ENCODE measurements at places on chromosomes 7 and 10.
A peak's percentile ranks its signal among the peaks of the same experiment; 100 is the strongest.

DNA sequence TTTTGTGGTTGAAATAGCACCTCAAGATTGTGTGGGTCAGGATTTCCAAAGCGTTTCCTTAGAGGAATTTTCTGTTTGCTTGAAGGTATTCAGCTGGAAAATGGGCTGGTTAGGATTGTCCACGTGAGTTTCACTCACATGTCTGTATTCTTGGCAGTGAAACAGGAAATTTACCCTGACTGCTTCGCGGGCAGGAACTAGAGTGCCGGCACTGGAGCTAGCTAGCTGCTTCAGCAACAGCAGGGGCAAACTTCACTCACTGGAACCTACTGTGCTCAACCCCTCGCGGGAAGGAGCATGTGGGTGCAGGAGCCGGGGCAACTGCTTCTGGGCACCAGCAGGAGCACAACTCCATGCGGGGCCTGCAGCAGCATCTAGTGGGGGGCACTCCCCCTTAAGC lies 38.0 kb upstream of the RTKN2 start:
- DNase-seq = no peak
- H3K4me3 ChIP-seq = no peak overlapping the region
- H3K27ac ChIP-seq = no peak overlapping the region
- no peaks in the 10 kb centered on the region for H3K36me3 ChIP-seq
- H3K27me3 ChIP-seq = peaks cover 4% of the 10 kb centered on the region
- H3K4me1 ChIP-seq = peaks cover 9% of the 10 kb centered on the region

GRCh38 chr10:128848810-128849209 lies 618.2 kb upstream of the MGMT start:
- H3K27ac ChIP-seq = no peak overlapping the region
- DNase-seq = no peak
- H3K36me3 ChIP-seq = no peaks in the 10 kb centered on the region
- H3K4me1 ChIP-seq = peaks cover 4% of the 10 kb centered on the region

DNA sequence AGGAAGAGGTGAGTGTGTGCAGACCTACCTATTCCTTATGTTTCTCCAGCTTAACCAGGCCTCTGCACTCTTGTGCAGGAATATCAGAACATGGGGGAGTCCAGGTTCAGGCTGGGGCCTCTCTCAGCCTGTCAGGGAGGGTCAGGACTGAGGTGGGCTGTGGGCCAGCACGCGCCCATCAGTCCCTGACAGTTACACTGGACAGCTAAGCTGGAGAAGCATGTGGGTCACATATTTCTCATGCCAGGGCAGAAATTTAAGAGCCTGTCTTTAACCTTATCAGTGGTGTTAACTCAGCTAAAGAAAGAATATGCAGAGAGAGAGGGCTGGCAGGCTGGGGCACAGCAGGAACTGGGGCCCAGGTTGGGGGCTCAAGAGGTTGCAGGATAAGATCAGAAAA lies 8.7 kb upstream of the POLD2 start:
- H3K36me3 ChIP-seq = no peaks in the 10 kb centered on the region
- DNase-seq = no peak
- no peaks in the 10 kb centered on the region for H3K27me3 ChIP-seq
- H3K4me3 ChIP-seq = no peak overlapping the region
- H3K4me1 ChIP-seq = peaks cover 17% of the 10 kb centered on the region

DNA sequence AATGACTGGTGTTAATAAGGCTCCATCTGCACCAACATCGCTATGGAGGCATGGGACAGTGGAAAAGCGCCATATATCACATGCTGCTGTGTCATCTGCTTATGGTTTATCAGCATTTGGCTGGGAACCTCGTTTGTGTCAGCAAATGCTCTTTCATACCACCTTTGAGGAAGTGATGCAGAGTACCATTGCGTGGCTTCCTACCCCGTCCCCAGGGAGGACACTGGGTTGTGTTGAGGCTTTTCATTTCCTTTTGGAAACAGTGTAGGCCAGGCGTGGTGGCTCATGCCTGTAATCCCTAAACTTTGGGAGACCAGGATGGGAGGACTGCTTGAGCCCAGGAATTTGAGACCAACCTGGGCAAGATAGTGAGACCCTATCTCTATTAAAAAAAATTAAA lies 6.8 kb downstream of the TACR2 start:
- H3K27ac ChIP-seq = no peak overlapping the region
- no peaks in the 10 kb centered on the region for H3K27me3 ChIP-seq
- DNase-seq = no peak
- peaks cover 24% of the 10 kb centered on the region for H3K4me1 ChIP-seq

DNA sequence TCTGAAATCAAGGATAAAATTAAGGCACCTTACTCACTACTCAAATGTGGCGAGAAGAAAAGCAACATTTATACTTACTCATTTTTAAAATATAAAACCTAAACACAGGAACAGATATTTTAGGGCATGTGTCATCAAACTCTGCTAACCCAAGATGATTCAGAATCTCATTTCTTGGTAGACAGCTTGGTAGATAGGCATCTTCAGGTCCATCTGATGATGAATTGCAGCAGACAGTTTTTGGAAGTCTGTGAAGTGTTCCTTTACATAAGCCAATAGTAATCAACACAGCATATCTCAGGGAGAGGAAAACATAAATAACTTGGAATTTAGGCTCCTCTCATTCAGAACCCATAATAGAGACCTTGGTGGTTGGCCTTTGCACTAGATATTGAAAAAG lies 3.4 kb downstream of the HIPK2 start:
- peaks cover 50% of the 10 kb centered on the region for H3K4me1 ChIP-seq
- no peaks in the 10 kb centered on the region for H3K36me3 ChIP-seq
- no peak overlapping the region for H3K27ac ChIP-seq

DNA sequence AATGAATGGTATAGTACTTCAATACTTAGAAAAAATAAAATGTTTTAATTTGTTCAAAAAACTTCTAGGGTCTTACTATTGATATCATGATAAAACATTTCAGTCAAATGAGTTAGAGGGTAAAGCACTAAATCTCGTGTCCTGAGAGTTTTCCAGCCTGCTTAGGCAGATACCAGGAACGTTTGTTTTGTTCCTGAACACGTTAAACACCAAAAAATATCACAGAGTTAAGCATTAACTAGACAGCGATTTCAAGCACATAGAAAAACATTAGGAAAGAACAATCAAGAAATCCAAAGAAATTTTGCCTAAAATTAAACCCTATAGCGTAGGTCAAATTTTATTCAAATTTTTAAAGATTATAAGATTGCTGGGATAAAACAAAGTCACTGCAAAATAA lies 204.6 kb upstream of the AGR3 start:
- no peak overlapping the region for H3K4me3 ChIP-seq
- no peaks in the 10 kb centered on the region for H3K4me1 ChIP-seq

GRCh38 chr7:15853832-15854470 lies 167.5 kb upstream of the MEOX2 start:
- DNase-seq = no peak
- no peaks in the 10 kb centered on the region for H3K27me3 ChIP-seq
- no peaks in the 10 kb centered on the region for H3K4me1 ChIP-seq

DNA sequence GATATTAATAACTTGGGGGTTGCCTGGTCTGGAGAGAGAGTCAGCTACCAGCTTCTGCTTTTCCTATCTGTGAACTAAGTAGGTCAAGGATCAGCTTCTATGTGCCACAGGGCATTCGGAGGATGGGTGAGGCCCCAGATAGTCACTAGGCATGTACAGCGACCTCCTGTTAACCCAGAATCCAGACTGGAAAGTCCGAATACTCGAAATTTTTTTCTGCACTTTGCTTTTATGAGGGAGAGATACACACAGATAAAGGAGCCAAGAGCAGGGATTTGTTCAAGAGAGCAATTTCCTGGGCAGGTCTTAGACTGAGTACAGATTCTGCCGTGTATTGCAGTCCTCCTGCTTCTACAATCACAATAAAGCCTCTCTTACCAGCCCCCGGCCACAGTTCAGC lies 54.2 kb downstream of the EMX2 start:
- H3K4me3 ChIP-seq = no peak overlapping the region
- H3K27me3 ChIP-seq = peaks cover 3% of the 10 kb centered on the region
- H3K4me1 ChIP-seq = peaks cover 9% of the 10 kb centered on the region
- no peak for DNase-seq

DNA sequence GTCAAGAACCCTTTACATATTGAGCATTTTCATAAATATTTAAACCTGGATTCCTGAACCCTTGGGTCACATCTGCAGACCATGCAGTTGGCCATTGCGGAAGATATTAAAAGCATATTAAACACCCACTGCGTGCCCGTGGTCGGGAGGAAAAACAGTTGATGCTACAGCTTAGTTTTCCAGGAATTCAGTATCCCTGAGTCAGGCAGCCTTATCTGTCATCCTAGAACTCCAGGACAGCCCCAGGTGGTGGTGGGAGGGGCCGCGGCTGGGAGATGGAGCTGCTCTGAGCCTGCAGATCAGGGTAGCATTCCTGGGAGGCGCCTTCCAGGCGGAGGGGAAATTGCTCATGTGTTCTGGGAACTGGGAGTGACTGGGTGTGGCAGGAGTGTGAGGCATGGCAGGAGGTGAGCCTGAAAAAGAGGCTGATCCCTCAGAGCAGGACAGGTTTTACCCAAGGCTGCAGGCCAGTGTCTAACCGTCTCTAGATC lies 222.9 kb upstream of the SH2B2 start:
- H3K27me3 ChIP-seq = no peaks in the 10 kb centered on the region
- peak overlapping the region; percentile 76 for H3K27ac ChIP-seq
- no peak for DNase-seq
- no peak overlapping the region for H3K4me3 ChIP-seq
- peaks cover 19% of the 10 kb centered on the region for H3K4me1 ChIP-seq

DNA sequence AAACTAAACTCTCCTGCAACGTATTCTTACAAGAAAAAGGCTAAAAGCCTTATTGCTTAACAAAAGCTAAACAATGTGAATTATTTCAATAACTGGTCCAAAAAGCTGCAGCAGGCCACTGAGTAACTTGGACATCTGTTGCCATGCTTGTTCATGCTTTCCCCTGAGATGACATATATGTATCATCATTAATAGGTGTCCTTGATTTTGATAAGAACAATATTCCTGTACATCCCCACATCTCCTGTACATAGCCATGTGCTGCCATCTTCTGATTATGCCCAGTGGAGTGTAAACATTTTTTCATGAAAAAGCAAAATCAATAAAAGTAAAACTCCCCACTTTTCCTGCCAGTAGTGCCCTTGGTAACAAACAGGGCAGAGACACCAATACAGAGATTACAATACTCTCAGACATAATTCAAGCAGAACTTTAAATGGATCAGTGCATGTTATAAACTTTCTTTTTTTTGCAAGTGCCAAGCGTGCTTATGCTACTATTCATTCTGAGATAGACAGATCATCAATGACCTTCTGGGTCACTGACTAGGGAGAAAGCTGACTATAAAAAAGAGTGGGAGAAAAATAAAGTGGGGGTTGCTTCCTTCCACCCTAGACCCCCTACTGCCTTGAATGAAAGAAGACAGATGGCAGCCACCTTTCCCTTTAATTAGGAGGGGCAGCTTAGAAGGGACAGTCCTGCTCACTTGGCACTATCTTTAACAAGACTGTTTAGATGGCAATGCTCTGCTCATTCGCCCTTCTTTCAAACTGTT lies 205.5 kb upstream of the KLF14 start:
- peaks cover 17% of the 10 kb centered on the region for H3K4me1 ChIP-seq
- no peaks in the 10 kb centered on the region for H3K36me3 ChIP-seq
- no peaks in the 10 kb centered on the region for H3K27me3 ChIP-seq
- DNase-seq = no peak

- DNase-seq = no peak
- no peaks in the 10 kb centered on the region for H3K27me3 ChIP-seq
- H3K4me1 ChIP-seq = peaks cover 8% of the 10 kb centered on the region
- no peak overlapping the region for H3K27ac ChIP-seq
Observed at GRCh38 chr7:36911788-36912187, 187.5 kb upstream of the AOAH start.

DNA sequence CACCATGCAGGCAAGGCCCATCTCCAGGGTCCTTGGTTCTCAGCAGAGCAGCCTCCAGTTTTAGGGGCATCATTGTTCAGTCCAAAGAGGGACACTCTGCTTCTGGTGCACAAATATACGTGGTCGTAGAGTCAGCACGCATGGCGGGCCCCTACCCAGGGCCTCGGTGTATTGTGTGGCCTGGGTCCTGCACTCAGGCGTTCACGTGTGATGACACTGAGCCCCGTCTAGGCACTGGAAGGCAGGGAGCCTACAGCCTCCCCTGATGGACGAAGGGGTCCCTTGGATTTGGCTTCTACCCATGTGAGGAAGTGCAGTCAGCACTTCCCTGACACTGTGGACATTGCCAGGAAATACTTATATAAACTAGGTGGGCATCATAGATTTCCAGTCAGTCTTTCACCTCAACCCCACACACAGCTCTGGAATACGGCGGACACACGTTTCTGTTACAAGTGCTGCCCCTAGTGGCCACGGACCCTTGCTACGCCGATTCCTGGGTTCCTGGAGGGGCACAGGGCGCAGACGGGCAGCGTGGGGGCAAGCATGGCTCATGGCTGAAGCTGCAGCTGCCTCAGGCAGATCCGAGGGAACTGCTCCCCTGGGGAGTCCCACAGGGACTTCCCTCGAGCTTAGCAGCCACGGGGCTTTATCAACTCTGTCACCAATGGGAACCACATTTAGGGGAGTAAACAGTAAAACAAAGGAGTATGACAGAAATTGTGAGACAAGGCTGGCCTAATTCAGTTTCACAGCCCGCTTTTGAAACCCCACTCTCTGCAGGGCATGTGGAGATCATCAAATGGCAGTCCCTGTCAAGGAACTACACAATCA lies 25.4 kb downstream of the AIFM2 start:
- no peak overlapping the region for H3K4me3 ChIP-seq
- DNase-seq = no peak
- H3K27ac ChIP-seq = peak overlapping the region; percentile 66

DNA sequence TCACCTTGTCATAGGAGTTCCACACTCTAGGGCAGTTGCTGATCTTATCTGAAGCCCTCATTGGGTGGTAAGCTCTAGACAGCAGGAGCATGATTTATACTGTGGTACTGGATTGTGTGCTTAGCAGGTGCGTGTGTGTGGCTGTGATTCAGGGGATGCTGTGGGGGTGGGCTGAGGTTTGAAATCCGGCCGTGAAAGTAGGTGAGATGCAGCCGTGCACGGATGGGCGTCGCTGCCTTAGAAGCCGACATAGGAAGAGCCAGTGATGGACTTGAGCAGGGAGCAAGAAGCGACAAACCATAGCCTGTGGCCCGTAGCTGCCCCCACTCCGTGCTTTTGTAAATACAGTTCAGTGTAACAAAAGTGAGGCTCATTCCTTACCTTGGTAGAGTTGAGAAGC lies 38.2 kb downstream of the PROSER2 start:
- peaks cover 31% of the 10 kb centered on the region for H3K36me3 ChIP-seq
- no peaks in the 10 kb centered on the region for H3K27me3 ChIP-seq
- no peak overlapping the region for H3K4me3 ChIP-seq
- peaks cover 14% of the 10 kb centered on the region for H3K4me1 ChIP-seq
